ENCODE measurements at places on chromosomes 6 and 20. TPM values are rescaled to one million over a fixed set of nuclear protein-coding genes. Genes with fewer than 3 reads are reported as not detected.

The SAMD3 gene
- total RNA-seq, result 0.45 TPM

The C20orf202 gene
- total RNA-seq, result 0.34 TPM

The DEFB132 gene
- 0.15 TPM for total RNA-seq

The VIP gene
- not detected for total RNA-seq

The XKR7 gene
- total RNA-seq, result 35.6 TPM

The FAXC gene
- total RNA-seq, result 0.87 TPM

The LKAAEAR1 gene
- not detected for total RNA-seq

The RBCK1 gene
- 78.9 TPM for total RNA-seq

The PRR18 gene
- total RNA-seq, result not detected

The ESR1 gene
- total RNA-seq, result 1.00 TPM

The PHACTR1 gene
- total RNA-seq, result 27.4 TPM

The TMEM244 gene
- not detected for total RNA-seq

The MRAP2 gene
- total RNA-seq, result 1.8 TPM

The KDM1B gene
- 15.0 TPM for total RNA-seq

The MYH7B gene
- total RNA-seq, result 3.0 TPM

Data from motor neuron (in vitro differentiated cells).